ENCODE measurements at places on chromosomes 16 and 17. TPM values are rescaled to one million over a fixed set of nuclear protein-coding genes. Genes with fewer than 3 reads are reported as not detected.

SDR42E2 gene
- not detected for total RNA-seq

CCL8 gene
- 1.00 TPM for total RNA-seq

ARMC7 gene
- total RNA-seq = 6.7 TPM

KCNJ2 gene
- 49.1 TPM for total RNA-seq

GLIS2 gene
- 10.3 TPM for total RNA-seq

MFSD6L gene
- total RNA-seq = 0.43 TPM

MRPS23 gene
- total RNA-seq = 54.3 TPM

GID4 gene
- 17.1 TPM for total RNA-seq

PLCD3 gene
- 112 TPM for total RNA-seq

SGCA gene
- total RNA-seq = 215 TPM

SNRNP25 gene
- 53.0 TPM for total RNA-seq

CDT1 gene
- total RNA-seq = 0.23 TPM

SLC16A11 gene
- 0.19 TPM for total RNA-seq

TM4SF5 gene
- not detected for total RNA-seq

CDH3 gene
- total RNA-seq = not detected

CACNA1H gene
- total RNA-seq = 2.6 TPM

KRTAP3-2 gene
- not detected for total RNA-seq

HOXB8 gene
- not detected for total RNA-seq

ASGR1 gene
- not detected for total RNA-seq

PLEKHG4 gene
- 0.60 TPM for total RNA-seq

Data from heart left ventricle (tissue), 16 donors.